Naive thymus-derived CD8-positive, alpha-beta T cell (primary cell): ENCODE measurements at places on chromosomes 7 and 10.

DNA sequence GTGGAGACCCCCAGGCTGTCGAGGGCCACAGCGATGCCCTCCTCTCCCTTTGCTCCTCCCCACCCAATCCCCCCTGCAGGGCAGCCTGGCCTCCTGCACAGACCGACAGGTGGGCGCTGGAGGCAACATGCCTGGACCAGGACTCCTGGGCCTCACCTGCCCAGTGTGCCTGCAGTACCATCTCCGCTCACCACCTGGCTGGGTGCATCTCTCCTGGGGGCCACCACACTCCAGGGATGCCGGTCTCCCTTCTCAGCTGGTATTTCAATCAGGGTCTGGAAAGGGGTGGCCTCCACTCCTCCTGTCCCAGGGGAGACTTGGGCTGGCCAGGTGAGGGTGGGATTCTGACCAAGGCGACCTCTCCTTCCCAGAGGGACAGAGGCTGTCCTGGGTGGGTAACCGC is 17.2 kb upstream of the CFAP46 start:
- DNase-seq = no peak

GRCh38 chr7:92095380-92095779 is 38.9 kb downstream of the CYP51A1 start:
- DNase-seq = no peak

DNA sequence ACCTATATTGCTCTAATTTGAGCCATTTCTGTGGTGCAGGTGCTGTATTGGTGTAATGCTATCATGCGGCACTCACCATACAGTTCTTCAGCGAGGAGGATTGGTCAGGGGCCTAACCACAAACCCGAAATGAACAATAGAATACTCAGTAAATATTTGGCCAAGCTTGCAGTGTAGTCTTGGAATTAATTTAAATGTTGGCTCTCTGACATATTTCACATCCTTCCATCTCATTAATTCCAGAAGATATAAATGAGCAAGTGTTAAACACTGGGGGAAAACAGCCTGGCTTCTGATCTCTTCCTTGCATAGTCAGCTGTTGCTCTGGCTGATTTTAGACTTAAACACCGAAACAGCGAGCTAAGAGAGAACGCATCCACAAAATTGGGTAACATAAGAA is 663.1 kb upstream of the GHITM start:
- no peak for DNase-seq

- DNase-seq = no peak
These were observed 22.6 kb downstream of the TBATA start for GRCh38 chr10:70762441-70763175.

DNA sequence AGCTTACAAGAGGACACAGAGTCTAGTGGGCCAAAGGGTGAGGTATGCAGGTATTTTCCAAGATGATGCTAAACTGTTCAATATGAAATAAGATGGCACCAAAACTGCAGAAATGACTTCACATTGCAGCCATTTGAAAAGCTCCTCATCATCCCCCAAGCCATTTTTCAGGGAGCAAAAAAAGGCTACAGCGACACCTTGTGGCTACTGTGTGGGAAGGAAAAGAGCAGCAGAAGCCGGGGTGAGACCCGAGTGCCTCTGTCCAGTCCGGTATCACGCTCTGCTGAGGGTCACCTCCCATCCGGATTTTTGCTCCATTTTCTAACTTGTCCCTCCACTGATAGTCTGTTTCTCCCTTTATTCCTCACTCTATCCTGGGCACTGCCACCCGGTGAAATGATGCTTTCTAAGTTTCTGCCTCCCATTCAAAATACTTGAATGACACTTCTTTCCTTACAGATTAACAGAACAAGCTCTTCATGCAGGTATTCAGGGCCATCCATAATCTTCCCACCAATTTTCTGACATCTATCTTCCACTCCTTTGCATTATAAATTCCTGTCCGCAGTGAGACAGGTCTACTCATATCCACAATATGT is 220.2 kb downstream of the DGKI start:
- no peak for DNase-seq

DNA sequence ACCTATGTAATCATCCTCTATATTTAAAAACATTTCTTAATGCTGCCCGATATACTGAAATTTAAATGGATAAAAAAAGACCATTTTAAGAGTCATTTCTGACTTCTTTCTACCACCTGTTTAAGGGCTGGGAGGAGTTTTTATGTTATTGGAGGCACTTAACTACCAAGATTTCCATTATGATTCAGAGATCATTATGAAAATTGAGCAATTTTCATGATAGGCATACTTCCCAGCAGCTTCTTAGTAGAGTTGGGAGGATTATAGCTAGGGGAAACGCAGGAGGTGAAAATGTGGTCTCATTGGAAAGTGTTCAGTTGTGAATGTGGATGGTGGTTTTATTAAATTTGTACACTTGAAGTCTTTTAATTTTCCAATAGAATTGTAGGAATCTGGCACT is 28.4 kb upstream of the FAM204A start:
- no peak for DNase-seq

DNA sequence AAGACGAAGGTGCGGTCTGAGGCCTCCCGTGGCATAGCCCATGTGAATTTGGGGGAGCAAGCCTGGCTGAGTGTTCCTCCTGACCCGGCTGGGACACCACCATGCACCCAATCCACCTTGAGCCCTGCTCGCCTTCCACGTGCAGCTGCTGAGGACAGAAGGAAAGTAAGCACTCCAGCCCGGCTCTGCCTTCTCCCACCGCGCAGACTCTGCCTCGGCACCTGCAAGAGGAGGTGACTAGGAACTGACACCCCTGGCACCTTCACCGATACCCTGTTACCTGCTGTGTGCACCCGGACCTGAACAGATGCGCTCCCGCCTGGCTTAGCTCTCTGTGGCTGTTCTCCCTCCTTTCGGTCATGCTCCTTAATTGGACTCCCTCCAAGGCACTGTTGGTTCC is 57.0 kb upstream of the OPN4 start:
- no peak for DNase-seq

DNA sequence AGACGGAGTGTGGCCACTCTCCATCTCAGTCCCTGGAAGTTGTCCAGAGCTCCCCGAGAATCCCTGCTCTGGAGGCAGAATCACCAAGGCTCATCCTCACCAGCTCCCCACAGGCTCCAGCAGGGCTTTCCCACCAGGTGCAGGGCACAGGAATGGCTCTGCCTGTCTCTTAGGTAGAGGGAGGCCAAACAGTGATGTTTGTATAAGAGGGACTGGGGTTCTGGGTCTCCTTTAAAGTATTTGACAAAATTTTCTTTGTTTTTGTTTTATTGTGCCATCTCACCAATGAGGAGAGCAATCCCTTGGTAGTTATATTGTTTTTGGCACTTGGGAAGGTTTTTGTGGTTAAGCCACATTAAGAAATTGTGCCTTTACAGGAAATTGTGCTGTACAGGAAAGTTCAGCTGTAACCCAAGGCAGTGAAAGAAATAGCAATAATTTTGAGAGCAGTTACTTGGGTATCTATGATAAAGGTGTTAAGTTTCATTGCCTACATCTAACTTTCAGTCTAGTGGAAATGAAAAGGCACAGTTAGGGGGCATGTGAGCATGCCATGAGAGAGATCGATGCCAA is 219.3 kb upstream of the PRSS58 start:
- DNase-seq = peak; percentile 39

DNA sequence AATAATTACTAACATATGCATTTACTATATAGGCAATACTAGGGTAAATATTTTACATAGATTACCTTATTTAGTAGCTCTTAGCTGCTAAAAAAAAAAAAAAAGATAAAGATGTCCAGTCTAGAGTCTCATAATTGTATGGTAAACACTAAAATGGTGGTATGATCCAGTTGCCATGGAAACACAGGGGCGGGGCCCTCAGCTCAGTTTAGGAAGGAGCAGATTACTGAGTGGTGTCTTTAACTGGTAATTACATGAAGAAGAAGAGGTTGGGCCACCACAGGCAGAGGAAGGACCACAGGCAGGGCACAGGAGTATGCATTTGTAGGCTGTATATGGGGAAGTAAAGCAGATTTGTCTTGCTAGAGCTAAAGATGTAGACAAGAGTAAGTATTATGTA is 43.7 kb downstream of the ITGB8 start:
- no peak for DNase-seq
